ENCODE measurements at places on chromosomes 3 and 15.

- DNase-seq, result no peak
Observed at GRCh38 chr3:154247806-154248415, 76.4 kb downstream of the DHX36 start.

- no peak for DNase-seq
Observed at GRCh38 chr15:75038231-75038630, 14.8 kb downstream of the PPCDC start.

- no peak for DNase-seq
Observed at GRCh38 chr3:60323651-60324050, 927.6 kb downstream of the FHIT start.

DNA sequence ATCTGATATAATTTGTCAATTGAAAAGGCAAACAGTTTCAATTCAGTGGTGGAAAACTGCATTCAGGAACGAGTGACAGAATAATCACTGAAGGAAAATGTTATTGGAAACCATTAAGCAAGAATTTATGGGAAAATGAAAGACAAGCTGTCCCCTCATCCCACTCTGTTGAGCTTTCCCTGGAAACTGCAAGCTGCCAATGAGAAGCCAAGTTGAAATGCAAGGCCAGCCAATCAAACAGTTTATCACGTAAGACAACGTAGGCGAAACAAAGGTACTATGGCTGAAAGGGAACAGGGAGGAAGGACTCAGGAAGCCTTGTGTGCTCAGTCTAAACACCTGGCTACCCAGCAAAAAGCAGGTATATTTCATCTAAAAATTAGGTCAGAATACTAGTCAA is 187.9 kb upstream of the ATP10A start:
- no peak for DNase-seq

GRCh38 chr3:150221904-150222523 is 186.1 kb upstream of the TSC22D2 start:
- DNase-seq, result no peak

GRCh38 chr3:134838599-134838998 is 43.5 kb downstream of the EPHB1 start:
- no peak for DNase-seq

DNA sequence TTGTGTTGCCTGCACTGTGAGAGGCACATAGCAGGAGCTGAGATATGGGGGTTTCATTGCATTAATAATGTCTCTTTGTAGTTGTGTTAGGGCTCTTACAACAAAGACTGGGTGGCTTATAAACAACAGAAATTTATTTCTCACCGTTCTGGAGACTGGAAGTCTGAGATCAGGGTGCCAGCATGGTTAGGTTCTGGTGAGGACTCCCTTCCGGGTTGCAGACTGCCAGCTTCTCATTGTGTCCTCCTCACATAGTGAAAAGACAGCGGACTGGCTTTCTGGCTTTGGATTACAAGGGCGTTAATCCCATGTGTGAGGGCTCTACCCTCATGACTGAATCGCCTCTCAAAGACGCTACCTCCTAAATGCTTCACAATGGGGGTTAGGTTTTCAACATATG is 20.6 kb downstream of the TMEM108 start:
- DNase-seq, result no peak

DNA sequence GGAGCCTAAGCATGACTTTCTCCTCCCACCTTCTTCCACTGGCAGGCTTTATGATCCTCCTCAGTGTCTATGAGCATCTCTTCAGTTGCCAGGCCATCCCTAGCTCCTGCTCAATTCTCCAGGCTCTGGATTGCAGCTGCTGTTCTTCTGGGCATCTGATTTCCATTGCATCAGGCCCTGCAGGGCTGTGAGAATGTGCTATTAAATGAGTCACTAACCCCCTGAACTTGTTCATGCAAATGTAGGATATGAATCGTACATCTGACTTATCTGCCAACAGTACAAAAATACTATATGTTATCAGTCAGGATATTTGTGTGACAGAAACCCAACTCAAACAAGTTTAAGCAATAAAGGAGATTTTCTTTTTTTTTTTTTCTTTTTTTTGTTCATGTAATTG is 11.9 kb downstream of the GPR176 start:
- DNase-seq, result no peak

- DNase-seq, result no peak
Observed at GRCh38 chr3:12424635-12425319, 59.5 kb upstream of the TSEN2 start.

DNA sequence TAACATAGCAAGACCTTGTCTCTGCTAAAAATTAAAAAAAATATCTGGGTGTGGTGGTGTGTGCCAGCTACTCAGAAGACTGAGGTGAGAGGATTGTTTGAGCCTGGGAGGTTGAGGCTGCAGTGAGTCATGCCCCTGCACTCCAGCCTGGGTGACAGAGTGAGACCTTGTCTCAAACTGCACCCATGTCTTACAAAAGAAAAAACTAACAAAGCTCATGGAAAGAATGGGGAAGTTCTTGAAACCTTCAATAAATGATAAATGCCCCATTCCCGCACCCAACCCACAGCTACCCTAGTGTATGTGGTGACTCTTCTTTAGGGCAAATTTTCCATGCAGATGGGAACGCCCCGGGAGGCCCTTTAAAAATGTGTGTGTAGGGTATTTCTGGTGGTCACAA is 28.3 kb downstream of the RPLP1 start:
- no peak for DNase-seq

DNA sequence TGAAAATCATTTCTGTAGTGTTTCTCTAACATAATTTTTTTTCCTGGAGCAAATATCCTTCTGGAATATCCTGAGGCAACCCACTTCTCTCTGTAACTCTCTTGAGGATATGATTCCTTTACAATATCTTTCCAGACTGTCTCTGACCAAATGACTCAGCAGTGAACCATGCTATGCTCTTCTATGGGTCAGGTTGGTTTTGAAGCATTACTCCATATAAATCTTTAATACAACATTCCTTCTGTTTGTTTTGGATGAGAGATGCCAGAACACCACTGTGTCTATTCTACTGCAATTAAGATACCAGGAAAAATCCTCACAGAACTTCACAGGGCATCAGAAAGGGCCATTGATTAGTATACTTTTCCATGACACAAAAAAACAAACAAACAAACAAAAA is 626.4 kb upstream of the ZNF385D start:
- DNase-seq, result no peak

GRCh38 chr3:166433060-166433459 is 595.8 kb upstream of the BCHE start:
- no peak for DNase-seq

GRCh38 chr15:69548395-69549180 is 96.0 kb downstream of the RPLP1 start:
- DNase-seq, result no peak

GRCh38 chr3:122392868-122393844 is 9.2 kb downstream of the FAM162A start:
- no peak for DNase-seq

GRCh38 chr15:70902107-70902506 is 9.5 kb downstream of the LRRC49 start:
- DNase-seq, result no peak

- no peak for DNase-seq
Observed at GRCh38 chr3:79543218-79543982, 224.4 kb downstream of the ROBO1 start.

- no peak for DNase-seq
Observed at GRCh38 chr3:16229681-16230080, 35.1 kb downstream of the DPH3 start.

DNA sequence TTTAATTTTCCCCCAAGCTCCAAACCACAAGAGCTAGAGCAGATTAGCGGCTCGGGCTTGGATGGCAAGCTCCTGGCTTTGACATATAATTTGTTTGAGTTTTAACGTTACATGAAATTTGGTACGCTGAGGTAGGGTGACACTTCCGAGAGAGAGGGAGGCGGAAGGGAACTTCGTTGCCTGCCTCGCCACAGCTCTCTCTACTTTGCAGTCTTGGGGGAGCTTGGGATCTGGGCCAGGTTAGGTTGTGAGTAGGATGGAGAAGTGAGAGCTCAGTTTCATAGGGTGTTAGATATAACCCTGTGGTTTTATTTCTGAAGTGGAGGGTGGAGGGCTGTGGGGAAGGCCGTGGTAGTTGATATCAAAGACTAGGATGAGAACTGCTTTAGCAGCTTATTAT is 39.7 kb downstream of the LRTM1 start:
- no peak for DNase-seq

GRCh38 chr15:55758580-55758986 is 15.6 kb upstream of the PRTG start:
- no peak for DNase-seq

- DNase-seq, result no peak
Observed at GRCh38 chr3:114582929-114583328, 289.1 kb downstream of the TIGIT start.

DNA sequence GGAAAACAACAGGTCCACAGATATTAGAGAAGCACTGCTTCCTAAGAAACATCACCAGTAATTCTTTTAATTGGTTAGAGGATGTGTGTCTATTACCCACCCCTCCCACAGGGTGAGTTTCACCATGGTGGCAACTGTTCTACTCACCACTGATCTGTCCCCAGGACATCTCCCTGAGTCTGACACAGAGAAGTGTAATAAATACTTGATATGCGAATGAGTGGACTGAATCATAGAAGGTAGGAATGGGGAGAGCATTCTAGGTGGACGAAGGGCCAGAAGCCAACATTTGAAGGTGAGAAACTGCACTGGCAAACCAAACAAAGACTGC is 452.7 kb upstream of the PROK2 start:
- DNase-seq, result no peak

DNA sequence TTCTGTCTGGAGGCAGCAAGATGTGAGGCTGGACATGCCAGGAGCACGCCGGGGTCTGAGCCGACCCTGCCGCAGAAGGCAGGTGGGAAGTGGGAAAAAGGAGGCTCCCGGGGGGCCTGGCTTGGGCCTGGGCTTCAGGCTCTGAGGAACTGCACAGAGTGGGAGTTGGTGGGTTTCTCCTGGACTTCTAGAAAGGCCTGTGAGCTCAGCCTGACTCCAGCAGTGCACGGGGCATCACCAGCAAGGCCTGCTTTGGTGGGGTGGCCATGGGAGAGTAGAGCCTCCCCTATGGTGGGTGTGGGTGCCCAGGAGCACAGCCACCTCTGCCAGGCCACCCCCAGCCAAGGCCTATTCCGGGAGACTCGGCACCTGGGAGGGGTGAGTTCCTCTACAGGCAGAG is 18.1 kb upstream of the SLC41A3 start:
- no peak for DNase-seq

GRCh38 chr15:77844798-77845446 is 212.2 kb upstream of the LINGO1 start:
- no peak for DNase-seq

DNA sequence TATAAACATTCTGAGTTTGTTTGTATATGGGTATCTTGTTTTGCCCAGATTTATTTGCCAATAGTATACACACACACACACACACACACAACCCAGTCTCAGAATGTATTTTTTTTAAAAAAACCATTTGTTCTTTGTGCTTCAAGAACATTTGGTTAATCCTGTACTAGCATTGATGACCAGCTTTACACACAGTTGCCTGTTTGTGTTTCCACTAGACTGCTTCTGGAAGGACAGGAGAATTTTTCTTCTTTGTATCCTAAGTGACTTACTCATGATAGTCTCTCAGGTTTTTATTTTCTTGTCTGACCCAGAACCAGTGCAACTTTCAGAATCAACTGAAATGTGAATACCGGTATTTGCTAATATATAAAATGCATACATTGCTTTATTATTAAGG is 40.5 kb downstream of the U2SURP start:
- DNase-seq, result no peak

DNA sequence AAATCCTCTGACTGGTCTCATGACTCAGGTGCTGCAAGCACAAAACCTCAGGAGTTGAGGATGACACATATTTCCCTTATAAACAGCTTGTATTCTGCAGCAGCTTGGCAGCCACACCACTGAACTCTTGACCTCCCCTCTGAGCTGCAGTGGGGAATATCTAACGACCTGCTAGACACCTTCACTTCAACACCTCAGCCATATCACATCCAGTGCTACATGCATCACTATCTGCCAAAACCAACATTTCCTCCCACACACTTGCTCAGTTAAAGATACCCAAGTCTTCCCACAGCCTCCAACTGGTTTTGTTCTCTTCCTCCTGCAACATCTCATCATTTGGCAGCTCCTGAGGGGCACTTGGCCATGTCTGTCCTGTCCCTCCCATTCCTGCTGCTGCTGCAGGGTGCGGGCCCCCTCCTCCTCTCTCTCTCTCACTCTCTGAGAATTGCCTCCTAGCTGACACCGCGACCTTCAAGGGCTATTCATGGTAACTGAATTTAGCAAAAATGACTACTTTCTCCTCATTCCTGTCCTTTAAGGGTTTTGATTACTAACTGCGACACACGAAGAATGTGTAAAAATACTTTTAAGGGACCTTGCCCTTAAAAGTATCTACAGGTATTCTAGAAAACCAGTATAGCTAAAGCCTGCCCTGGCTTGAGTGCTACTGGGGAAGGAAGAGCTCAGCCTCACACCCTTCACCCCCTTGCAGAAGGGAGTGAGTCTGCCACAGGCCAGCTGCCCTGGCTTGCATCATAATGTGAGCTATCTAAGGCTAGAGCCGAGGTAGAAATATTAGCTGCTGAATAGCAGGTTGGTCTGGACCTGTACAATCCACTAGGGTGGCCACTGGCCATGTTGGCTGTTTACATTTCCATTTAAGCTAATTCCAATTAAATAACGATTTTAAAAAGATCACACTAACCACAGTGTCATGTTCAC is 5.0 kb upstream of the CCR9 start:
- peak; percentile 34 for DNase-seq

GRCh38 chr15:31219221-31219620 is 107.4 kb upstream of the KLF13 start:
- DNase-seq, result no peak

Data from CD4-positive, alpha-beta T cell treated with Interleukin-15 for 1 hour (primary cell).